ENCODE measurements at places on chromosomes 2 and 18.

- DNase-seq, result no peak
These were observed 836.0 kb upstream of the PIK3C3 start for GRCh38 chr18:41119031-41119430.

GRCh38 chr18:37691162-37691561, 125.6 kb upstream of the CELF4 start:
- no peak for DNase-seq

DNA sequence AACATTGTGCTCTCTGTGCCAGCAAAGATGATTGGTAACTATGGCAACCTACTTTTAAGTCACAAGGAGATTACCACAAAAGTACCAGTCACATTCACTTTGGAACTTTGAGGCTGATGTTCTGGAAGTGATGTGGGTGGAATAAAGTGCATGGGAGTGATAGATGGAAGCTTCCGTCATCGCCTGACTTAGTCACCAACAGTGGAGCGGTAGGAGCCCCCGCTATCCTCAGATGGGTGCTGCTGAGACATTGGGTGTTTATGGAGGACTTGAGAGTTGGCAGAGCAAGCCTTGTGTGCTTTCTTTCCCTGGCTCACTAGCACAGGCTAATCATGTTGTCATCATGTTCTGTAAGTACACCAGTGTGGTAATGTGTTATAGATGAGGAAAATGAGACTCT, 4.6 kb downstream of the PPP1R7 start:
- DNase-seq, result no peak

DNA sequence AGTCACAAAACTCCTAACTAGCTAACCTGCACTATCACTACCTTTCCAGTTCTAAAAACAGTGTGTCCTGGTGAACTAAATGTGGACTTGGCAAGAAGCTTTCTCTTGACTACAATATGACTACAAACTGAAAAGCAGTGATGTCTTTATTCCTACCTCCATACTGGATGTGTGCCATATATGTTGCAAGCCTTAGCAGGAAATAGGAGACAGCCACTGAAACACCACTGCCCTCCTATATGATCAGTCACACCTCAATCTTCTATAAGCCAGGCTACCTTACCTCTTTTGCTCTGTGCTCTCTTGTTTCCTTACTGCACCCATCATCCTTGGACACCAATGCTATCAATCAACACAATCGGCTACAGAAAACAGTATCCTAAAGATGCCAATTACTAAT, 34.1 kb downstream of the SS18 start:
- DNase-seq, result no peak

Data from M059J (cell line).